ENCODE measurements at places on chromosomes 11 and 22. TPM values are rescaled to one million over a fixed set of nuclear protein-coding genes. Genes with fewer than 3 reads are reported as not detected.

Gene CD82
- total RNA-seq: 2.3 TPM

Gene C22orf42
- total RNA-seq: not detected

Gene LAYN
- 1.8 TPM for total RNA-seq

Gene C1QTNF6
- 28.6 TPM for total RNA-seq

Gene ENTHD1
- not detected for total RNA-seq

Gene TMPRSS4
- not detected for total RNA-seq

Gene ASPHD2
- total RNA-seq: 0.31 TPM

Gene SCGB1A1
- not detected for total RNA-seq

Gene MUC5AC
- total RNA-seq: not detected

Gene FAM227A
- total RNA-seq: 2.3 TPM

Gene APOA1
- total RNA-seq: not detected

Gene BCL2L13
- total RNA-seq: 84.9 TPM

Gene OR52H1
- not detected for total RNA-seq

Gene MAJIN
- not detected for total RNA-seq

Gene SLC22A9
- total RNA-seq: 0.06 TPM

Gene MOGAT2
- total RNA-seq: 0.14 TPM

Gene TSSK2
- not detected for total RNA-seq

Gene CNTF
- 0.39 TPM for total RNA-seq

Gene SMTNL1
- total RNA-seq: not detected

Gene TECTA
- 0.58 TPM for total RNA-seq

Gene CNTN5
- total RNA-seq: 0.42 TPM

Gene PARVA
- 44.2 TPM for total RNA-seq

Gene UBQLN3
- total RNA-seq: not detected

Gene PYGM
- total RNA-seq: 3.4 TPM

Gene SORL1
- 14.4 TPM for total RNA-seq

Gene CHRM1
- not detected for total RNA-seq

Gene LDHAL6A
- total RNA-seq: not detected

Gene APLNR
- 3.4 TPM for total RNA-seq

Gene ANGPTL5
- total RNA-seq: not detected

Gene PRR33
- 0.30 TPM for total RNA-seq

Gene SLC15A3
- total RNA-seq: 34.9 TPM

Gene KIF18A
- total RNA-seq: 0.77 TPM

Gene SMARCB1
- total RNA-seq: 82.7 TPM

Gene KRTAP5-10
- 0.06 TPM for total RNA-seq

Gene CCDC73
- total RNA-seq: 1.6 TPM

Gene CATSPER1
- not detected for total RNA-seq

Gene GRAP2
- total RNA-seq: 0.78 TPM

Gene GSTT2
- 1.3 TPM for total RNA-seq

Gene SLC25A18
- total RNA-seq: 2.1 TPM

Gene FERMT3
- 29.9 TPM for total RNA-seq

Gene OR8B8
- total RNA-seq: not detected

Gene ATL3
- 52.3 TPM for total RNA-seq

Gene SCGB1C1
- not detected for total RNA-seq

Gene MB
- 32.8 TPM for total RNA-seq

Gene MRPL48
- total RNA-seq: 27.3 TPM

Gene NCF4
- 44.1 TPM for total RNA-seq

Gene ANO9
- 2.2 TPM for total RNA-seq

Gene LINC01488
- total RNA-seq: not detected

Gene EWSR1
- 202 TPM for total RNA-seq

Gene C11orf42
- not detected for total RNA-seq

Gene MPPED2
- total RNA-seq: 9.6 TPM

Gene GNB1L
- 2.8 TPM for total RNA-seq

Gene MPEG1
- 27.6 TPM for total RNA-seq

Gene FAM180B
- total RNA-seq: not detected

Measured in adrenal gland (tissue), 19 donors.